ENCODE measurements at places on chromosomes 3 and 15. TPM values are rescaled to one million over a fixed set of nuclear protein-coding genes. Genes with fewer than 3 reads are reported as not detected.

The PHC3 gene
- 44.6 TPM for polyA plus RNA-seq

The STRIT1 gene
- polyA plus RNA-seq, result 2.1 TPM

The DPP8 gene
- 24.6 TPM for polyA plus RNA-seq

DNA sequence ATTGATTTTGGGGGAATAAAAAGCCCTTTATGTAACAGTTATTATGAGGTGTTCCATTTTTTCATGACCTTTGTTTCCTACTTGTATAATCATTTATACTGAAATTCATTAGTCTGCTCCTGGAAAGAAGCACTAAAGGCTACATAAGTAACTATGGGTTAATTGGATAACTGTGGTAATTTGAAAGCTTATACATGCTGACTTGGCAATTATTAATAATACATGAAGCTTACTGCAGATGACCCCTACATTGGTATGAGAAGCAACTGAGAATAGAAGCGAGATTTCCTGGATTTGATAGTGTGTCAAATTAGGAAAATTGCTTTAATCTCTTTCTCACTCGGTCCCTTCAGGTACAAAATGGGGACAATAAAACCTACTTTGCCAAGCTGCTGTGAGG lies 658.0 kb downstream of the ROBO1 start:
- no peak for DNase-seq

DNA sequence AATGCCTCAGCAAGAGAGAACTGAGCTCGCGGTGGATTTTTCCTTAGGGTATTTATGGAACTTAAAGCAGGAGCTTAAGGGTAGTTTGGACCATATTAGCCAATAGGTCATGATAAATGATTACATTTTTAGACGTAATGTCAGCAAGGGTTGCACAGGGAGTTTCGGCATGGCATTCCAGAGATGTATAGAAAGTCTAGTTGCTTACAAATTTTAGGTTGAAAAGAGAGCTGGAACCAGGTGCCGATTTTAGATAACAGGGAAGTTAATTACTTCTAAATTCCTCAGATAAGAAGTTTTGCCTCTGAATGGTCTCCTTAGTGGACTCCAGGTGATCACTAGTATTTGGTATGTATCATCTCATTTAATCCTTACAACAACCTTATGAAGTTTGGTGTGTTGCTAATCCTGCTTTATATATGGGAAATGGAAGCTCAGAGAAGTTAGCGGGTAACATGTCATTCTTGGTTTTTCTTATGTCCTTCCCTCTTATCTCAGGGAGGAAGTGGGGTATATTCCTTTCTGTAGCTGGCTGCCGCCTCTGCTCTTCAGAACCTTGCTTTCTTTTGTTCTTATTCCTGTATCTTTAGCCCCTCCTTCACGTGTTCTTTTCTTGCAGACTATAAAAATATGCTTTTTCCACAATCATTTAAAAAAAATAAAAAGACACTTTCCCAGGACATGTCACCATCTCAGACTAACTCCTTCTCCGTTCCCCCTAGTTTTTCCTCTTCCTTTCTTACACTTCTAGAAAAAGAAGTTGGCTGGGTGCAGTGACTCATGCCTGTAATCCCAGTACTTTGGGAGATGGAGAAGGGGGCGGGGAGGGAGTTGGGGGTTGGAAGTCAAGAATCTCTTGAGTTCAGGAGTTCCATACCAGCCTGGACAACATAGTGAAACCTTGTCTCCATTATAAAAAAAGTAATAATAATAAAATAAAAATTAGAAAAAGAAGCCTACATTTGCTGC lies 25.7 kb downstream of the IQGAP1 start:
- no peak for DNase-seq

GRCh38 chr3:184761075-184761841 lies 49.4 kb upstream of the MAGEF1 start:
- no peak for DNase-seq

DNA sequence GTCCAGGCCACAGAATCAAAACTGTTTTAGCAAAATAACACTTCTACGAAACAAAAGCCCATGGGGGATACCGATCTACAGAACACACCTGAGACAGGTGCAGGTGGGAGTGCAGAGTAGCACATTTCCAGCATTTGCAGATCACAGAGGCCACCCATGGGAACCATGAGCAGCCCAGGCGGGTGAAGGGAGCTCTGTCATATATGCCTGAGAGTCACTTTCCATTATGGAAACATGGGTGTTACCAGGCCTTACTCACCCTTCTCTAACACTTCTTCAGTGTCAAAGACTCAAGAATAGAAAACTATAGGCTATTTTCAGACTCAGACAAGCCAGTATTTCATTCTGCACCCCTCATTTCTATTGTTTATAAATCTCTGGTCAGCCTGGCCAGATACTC lies 3.5 kb downstream of the PLA1A start:
- no peak for DNase-seq

DNA sequence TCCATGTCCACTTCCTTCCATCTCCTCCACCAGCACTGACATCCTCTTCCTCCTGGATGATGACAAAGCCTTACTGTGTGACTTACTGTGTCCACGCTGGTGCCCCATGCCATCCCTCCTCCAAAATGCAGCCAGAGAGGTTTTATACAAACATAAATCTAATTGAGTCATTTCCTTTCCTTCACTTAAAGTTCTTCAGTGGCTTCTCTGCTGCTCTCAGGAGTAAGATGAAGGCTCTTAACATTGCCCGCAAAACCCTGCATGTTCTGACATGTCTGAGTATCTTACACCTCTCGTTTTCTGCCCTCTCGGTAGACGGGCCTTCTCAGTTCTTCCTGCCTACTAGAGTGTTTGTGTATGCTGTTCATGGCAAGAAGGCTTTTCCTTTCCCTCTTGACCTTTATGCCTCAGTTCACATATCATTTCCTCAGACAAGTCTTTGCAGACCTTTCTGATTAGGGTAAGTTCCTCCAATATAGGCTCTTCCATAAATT lies 175.5 kb downstream of the CFAP20DC start:
- no peak for DNase-seq

DNA sequence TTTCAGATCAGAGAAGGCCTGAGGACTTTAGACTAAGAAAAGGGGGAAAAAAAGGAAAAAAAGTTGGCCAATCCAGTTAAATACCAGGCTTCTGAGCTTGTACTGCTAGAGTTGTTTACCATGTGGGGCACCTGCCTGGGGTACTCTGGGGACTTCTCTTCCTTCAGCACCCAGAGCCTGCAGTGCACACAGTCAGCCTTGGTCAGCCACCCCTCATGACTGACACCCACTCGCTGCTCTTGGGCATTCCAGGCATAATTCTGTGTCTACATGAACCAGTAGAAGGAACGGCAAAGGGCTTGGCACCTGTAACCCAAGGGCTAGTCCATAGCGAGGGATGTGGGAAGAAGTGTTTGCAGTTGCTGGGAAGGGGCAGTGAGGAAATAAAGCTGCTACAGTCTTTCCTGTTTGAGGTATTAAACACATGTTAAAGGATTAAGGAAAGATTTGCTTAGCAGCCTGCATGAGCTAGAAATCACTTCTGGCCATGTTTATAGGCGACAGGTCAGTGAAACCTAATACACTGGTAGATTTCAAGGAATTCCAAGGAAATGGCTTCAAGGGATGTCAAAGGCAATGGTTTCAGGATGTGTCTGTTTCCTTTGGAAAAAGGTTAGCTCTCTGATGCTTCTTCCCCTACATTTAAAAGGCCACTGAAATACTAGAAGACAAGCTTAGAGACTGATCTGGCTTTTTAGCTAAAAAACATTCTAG lies 232.5 kb downstream of the CHST2 start:
- no peak for DNase-seq

DNA sequence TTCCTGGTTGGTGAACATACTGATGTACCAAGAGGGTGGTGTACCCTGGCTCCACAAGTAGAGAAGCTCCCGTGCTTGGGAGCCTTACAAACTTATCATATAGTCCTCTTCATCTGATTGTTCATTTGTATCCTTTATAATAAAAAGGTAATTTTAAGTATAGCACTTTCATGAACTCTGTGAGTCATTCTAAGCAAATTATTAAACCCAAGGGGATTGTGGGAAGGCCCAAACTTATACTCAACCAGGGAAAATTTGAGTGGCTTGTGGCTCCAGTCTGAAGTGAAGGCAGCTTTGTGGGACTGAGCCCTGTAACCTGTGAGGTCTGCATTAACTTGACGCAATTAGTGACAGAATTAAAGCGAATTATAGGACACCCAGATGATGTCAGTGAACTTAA lies 29.0 kb downstream of the TTBK2 start:
- no peak for DNase-seq

DNA sequence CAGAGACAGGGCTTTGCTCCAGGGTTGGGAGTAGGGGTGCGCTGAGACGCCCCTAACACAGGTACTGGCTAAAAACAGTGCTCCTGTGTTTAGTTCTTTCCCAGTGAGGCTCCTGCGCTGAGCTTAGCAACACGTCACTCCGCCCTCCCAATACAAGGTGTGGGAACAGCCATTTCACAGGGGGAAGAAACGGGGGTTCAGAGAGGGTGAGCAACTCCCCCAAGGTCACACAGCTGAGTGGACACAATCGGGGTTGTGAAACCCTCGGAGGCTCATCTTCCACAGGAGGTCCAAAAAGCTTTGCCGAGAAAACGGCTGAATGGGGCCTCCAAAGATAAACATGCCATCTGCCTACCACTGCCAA lies 628 bp downstream of the PRRT3 start:
- no peak for DNase-seq

- no peak for DNase-seq
These were observed 17.3 kb downstream of the KCNH8 start for GRCh38 chr3:19165654-19166053.

The FGD5 gene
- 25.0 TPM for polyA plus RNA-seq

The IL5RA gene
- 0.49 TPM for polyA plus RNA-seq

The EPM2AIP1 gene
- polyA plus RNA-seq, result 60.3 TPM

- no peak for DNase-seq
These were observed 328.8 kb downstream of the PTPRG start for GRCh38 chr3:61890167-61890566.

The CD200R1 gene
- 0.91 TPM for polyA plus RNA-seq

DNA sequence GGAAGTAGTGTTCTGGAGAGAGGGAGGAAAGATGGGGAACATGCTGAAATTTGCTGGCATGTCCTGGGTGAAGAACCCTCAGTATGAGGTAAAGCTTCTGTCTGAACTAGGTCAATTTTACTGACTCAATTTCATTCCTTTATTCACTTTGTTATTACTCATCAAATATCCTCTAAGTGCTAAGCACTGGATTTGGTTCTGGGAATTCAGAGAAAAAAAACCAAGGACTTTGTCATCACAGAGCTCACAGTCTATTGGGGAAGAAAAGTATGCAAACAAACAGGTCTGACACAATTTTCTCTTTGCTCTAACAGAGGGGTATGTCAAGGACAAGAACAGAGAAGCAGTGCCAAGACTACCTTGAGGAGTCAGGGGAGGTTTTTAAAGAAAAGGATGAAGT lies 68.0 kb downstream of the TFG start:
- DNase-seq, result no peak

DNA sequence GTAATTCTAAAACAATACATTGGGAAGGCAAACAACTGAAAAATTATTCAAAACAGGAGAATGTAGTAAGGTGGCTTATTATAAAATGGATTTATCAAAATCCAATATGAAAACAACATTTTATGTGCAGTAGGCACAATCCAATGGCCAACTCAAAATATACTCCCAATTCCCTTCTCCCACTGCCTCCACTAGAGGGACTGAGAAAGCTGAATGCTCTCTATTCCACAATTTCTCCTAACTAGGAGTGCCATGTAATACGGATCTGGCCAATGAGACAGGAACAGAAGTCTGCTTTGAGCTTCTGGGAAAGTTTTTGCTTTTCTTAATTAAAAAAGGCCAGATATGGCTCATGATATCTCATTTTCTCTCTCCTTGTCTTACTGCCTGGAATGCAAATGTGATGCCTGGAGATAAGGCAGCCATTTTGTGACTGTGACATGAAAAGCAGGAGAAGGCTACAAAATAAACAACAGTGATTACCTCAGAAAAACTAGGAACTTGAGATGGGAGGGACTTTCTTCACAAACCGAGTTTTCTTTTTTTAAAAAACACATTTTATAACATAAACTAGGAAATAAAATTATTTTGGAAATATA lies 18.8 kb upstream of the VGLL4 start:
- no peak for DNase-seq

- no peak for DNase-seq
These were observed 417.1 kb downstream of the RBMS3 start for GRCh38 chr3:29697989-29698388.

GRCh38 chr3:171173736-171174135 lies 147.2 kb upstream of the SLC2A2 start:
- no peak for DNase-seq

GRCh38 chr15:73602992-73603391 lies 30.2 kb downstream of the NPTN start:
- DNase-seq, result no peak

- no peak for DNase-seq
These were observed 17.5 kb downstream of the IL1RAP start for GRCh38 chr3:190531406-190531805.

DNA sequence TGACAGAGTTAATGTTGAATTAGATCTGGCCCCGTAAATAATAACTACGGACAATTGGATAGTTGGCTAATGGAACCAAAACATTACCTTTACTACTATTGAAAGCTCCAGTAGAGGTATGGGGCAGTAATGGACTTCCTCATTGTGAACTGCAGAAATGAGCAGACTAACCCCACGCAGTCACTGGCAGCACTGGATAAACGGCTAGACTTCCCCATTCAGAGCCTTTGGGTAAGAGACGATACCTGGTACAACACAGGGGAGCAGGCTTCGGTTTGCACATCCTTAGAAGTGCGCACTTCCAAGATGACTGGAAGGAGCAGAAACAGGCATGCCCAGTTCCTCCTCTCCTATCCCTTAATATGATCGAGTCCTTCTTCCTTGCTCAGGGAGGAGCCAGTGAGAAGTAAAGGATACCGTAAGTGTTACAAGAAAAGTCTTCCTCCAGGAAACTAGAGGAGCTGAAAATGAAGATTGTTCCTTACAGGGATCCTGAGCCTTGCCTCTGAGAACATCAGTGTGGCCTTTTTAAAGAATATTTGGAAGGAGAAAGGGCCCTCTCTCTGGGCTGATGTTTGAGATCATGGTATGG lies 100.5 kb upstream of the NECTIN3 start:
- no peak for DNase-seq

DNA sequence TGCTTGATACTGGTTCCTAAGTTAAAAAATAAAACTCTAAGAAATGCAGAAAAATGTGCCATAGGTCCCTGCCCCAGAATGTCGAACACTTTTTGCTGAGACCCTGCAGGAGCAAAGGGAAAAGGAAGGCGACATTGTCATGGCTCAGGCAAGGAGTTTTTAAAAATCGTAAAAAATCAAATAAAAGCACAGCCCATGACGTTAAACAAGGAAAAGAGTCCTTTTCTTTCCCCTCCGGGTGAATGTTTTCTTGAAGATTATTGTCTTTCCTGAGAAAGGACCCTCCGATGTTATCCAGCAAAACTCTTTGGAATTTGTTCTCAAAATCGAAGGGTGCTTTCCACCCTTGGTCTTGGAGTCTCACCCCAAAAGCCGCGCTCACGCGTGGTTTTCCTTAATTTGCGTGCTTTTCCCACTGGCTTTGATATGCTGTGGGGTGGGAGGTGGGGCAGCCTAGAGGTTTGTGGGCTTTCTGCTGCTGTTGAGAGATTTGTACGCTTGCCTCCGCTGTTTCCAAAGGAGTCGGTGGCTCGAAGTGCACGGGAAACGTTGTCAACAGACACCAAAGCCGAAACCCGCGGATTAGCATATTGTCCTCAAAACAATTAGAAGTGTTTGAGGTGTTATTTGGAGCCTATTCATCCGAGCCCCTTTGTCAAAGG lies 2.9 kb downstream of the SOX14 start:
- DNase-seq, result no peak

GRCh38 chr3:193943851-193944517 lies 192.0 kb upstream of the HES1 start:
- no peak for DNase-seq

- DNase-seq, result no peak
These were observed 61.0 kb downstream of the LRIG1 start for GRCh38 chr3:66439666-66440344.

- DNase-seq, result no peak
These were observed 318.7 kb upstream of the C2CD4B start for GRCh38 chr15:62483814-62484213.
